Neural crest cell (in vitro differentiated cells): ENCODE measurements at places on chromosomes 12 and 14.

- DNase-seq = no peak
Observed at GRCh38 chr12:117321572-117321971, 39.9 kb downstream of the NOS1 start.

GRCh38 chr12:50057000-50057841 is at the start of gene ASIC1:
ASIC1 (plus strand) TSS chr12:50057596; CDS start chr12:50058767, 1,171 bp downstream.
- peak; percentile 68 for DNase-seq

- DNase-seq = no peak
Observed at GRCh38 chr14:55220230-55220629, 28.8 kb upstream of the DLGAP5 start.

- DNase-seq = no peak
Observed at GRCh38 chr14:103488071-103488470, 34.6 kb downstream of the CKB start.

DNA sequence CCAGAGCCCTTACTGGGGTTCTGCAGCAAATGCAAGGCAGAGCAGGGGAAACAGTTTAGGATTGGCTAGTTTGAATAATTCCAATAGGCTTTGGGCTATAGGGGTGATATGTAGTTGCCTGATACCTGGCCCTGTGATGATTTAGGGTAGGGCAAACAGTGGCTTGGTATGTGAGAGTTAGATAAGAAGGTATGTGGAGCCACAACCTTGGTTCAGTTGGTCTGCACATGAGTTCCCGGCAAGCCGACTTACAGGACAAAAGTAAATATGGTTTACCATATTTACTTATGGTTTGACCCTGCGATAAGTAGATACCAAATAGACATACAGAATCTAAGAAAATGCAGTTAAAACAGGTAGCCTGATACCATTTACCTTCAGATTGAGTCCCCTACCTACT is 8.3 kb upstream of the CAPRIN2 start:
- no peak for DNase-seq

- DNase-seq = no peak
Observed at GRCh38 chr12:91988086-91988923, 157.3 kb downstream of the BTG1 start.

GRCh38 chr14:59897757-59898383 is 22.1 kb upstream of the LRRC9 start:
- DNase-seq = peak; percentile 6

GRCh38 chr12:67357376-67358125 is 88.4 kb downstream of the CAND1 start:
- DNase-seq = no peak
